GM13976 (cell line): ENCODE measurements at places on chromosomes 1 and 21.

DNA sequence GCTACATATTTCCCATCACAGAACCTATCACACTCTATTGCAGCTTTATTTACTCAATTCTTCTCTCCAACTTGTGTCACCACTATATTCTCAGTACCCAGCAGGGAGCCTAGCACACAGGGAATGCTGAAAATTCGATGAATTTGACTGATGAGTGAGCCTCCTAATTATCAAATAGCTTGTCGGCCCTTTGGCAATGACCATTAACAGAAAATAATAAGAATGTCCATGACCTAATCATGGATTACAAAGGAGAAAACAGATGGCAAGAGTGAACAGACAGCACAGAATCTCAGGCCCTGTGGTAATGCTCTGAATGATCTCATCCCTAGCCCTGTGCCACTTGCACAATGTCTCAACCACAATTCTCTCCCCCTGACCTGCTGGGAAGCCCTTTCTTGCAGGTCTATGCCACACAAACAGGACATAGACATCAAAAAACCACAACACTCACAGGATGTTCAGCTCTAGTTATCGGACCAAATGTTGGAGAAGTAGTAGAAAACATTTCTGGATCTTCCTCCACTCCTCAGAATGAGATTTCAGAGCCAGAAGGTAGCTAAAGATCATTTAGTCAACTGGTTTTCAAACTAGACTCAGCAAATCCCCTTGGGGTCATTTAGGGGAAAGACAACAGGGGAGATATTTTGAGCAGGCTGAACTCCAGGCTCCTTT is 68.4 kb downstream of the LUZP1 start:
- no peak for DNase-seq

- no peak for DNase-seq
Observed at GRCh38 chr1:6445062-6445763, 20.6 kb downstream of the ESPN start.

- DNase-seq = no peak
Observed at GRCh38 chr1:182051938-182052337, 9.6 kb downstream of the ZNF648 start.

DNA sequence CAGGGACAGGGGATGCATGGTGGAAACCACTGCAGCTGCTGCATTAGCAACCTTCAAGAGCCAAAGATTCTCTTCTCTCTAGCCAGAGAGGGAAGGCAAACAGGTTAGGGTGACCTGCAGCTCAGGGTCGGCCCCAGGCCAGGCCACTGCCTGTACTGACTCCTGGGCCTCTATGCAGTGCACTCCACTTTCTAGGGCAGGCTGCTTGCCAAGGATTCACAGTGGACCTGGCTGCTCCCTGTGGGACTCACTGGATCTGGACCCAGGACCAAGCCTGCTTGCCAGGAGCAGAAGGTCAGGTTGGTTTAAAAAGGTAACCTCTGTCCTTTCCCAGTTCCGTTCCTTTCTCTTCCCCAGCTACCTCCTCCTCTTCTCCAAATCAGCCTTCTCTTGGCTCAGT is 52.4 kb downstream of the HIVEP3 start:
- DNase-seq = no peak

DNA sequence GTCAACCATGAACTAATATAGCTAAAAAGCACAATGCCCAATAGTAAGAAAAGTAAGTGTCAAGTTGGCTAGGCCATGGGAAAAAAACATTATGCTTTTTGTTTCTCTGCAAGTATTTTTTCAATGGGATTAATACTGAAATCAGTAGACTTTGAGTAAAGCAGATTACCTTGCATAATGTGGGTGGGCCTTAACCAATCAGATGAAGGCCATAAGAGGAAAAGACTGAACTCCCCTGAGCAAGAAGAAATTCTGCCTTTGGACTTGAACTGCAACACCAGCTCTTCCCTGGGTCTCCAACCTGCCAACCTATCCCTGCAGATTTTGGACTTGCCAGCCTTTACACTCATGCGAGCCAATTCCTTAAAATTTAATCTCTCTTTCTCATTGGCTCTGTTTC is 6.4 kb upstream of the RSPO1 start:
- DNase-seq = no peak

DNA sequence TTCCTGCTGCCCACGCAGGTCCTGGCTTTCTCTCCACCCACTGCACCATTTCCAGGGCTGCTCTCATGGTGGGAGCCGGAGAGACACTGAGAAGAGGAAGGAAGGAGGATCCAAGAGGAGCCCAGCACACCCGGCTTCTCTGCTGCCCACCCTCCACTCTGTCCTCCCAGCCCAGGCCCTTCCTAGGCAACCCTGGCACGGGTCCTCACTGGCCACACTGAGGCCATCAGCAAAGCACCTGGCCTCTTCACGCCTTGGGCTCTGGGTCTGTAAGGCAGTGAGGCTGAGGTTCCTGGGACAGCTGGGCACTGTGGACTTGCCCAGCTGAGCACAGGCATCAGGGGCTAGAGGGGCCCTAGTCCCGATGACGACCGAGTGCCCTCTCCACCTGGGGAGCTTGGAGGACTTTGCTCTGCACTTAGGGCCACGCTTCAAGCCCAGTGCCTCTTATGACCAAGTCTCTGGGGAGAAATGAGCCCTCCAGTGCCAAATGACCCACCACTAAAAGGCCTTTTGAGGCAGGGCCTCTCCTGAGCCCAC is 43.1 kb downstream of the PDE9A start:
- DNase-seq = no peak

DNA sequence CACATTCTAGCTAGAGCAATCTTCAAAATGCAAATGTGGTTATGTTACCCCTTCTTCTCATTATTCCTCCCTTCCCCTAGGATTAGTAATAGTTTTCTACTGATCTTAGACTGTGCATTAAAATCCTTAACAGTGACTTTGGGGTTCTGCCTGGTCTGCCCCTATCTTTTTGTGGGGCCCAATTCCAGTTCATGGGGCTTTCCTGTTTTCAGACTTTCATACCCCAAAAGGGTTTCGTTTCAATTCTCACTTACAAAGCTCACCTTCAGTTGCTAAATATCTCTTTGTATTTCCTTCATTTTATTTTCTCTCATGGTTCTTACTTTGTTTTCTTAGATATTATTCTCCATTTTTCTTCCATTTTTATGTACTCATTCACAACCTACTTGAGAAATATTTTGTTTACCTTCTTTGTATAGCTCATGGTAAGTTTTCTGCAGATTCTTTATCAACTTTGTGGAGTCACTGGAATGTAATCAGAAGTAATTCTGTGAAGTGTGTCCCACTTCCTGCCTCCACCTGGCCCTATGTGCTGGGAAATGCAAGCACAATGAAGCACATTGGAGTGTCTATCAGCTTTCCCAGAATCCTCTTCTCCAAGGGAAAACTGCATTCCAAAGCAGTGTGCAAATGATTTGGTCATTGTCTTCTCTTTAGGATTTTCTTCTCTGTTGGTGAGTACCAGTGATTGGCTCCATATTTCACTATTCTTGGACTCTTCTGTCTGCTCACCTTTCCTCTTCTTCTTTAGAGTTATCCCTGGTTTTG is 350.2 kb downstream of the ZNF326 start:
- no peak for DNase-seq

GRCh38 chr1:21491488-21492355 is 17.5 kb upstream of the ALPL start:
- peak; percentile 3 for DNase-seq

- no peak for DNase-seq
Observed at GRCh38 chr1:186798960-186799688, 29.6 kb upstream of the PLA2G4A start.

- DNase-seq = no peak
Observed at GRCh38 chr1:219753914-219754313, 141.0 kb upstream of the ZC3H11B start.

DNA sequence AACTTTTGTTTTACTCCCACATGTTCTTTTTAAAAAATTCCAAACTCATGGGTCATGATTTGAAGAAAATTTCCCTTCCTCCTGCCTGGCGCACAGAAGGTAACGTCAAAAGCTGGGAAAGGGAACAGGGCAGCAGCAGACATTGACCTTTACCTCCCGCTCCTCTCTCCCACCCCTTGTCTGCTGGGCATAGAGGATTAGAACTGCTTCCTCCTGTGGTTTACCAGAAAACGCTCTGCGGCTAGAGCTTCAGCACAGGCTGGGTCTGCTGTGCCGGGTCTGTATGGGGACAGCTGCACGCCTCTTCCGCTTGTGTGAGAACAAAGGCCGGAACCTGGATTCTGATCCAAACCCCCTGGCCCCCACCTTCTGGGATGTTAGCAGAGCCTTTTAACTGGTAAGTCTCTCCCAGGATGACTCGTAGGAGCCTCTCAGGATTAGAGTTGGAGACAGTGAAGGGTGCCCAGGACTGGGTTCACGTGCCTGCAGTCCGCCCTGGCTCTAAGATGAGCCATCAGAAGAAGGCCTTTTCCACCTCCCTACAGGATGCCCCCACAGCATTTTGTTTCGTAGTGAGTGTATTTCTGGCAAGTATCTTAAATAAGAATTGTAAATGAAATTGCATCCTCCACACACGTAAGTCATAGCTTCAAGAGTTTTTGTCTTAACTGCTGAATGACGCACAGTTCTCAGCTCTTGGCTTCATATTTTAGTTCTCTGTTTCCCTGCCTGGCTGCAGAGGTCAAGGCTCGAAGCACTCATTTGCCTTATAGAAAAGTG is 5.2 kb downstream of the H6PD start:
- peak; percentile 69 for DNase-seq

- no peak for DNase-seq
Observed at GRCh38 chr1:26094677-26095383, 16.8 kb upstream of the PDIK1L start.

DNA sequence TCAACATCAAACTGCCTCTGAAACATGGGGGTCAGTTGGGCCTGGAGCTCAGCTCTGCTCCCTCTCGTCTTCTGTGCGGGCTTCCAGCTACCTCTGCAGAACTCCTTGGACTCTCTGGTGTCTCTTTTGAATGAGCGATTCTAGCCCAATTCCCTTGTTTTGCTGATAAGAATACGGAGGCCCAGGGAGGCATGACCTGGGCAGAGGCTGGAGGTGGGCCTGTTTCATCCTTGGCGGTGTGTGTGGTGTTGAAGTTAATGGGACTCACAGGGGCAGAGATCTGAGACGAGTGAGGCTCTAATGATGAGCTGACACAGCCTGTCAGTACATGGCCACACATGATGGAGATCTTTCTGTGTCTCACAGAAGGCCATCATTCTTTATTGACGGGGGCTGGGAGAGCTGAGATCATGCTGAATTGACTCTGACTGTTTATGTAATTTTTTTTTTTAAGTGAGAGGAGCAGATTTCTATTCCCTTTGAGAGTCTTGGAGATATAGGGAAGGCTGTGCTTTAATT is 134.5 kb downstream of the URB2 start:
- no peak for DNase-seq

- DNase-seq = no peak
Observed at GRCh38 chr1:224058303-224058702, 55.6 kb upstream of the FBXO28 start.

DNA sequence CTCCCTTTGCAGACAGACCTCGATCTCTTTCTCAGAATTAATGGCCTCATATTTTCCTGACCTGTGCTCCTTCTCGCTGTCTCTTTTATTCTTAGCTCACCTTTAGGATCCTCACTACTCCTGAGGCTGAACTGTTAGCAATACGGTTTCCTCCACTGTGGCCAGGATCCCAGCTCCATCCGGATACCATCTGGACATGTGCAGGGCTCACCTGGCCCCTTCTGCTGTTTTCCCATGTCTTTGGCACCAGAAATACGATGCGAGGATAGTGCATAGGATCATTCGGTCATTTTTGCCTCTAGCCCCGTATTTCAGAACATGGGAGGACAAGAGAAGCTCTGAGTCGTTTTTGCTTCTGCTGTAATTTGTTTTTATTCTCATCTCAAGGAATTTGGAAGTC is 108.5 kb upstream of the KIF26B start:
- no peak for DNase-seq

DNA sequence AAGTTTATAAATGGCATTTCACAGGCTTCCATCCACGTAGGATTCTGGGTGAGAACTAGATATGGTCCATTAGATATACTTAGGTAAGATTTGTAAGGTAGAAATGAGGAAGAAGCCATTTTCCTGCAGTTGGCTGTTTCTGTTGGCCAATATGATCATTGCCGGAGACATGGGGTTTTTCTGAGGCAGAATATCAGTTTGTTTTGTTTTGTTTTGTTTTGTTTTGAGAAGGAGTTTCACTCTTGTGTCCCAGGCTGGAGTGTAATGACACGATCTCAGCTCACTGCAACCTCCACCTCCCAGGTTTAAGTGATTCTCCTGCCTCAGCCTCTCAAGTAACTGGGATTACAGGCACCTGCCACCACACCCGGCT is 8.7 kb upstream of the EYA3 start:
- no peak for DNase-seq

- no peak for DNase-seq
Observed at GRCh38 chr1:6118415-6118814, 61.7 kb downstream of the CHD5 start.

- peak; percentile 76 for DNase-seq
Observed at GRCh38 chr1:9249534-9250410, 15.2 kb downstream of the H6PD start.

DNA sequence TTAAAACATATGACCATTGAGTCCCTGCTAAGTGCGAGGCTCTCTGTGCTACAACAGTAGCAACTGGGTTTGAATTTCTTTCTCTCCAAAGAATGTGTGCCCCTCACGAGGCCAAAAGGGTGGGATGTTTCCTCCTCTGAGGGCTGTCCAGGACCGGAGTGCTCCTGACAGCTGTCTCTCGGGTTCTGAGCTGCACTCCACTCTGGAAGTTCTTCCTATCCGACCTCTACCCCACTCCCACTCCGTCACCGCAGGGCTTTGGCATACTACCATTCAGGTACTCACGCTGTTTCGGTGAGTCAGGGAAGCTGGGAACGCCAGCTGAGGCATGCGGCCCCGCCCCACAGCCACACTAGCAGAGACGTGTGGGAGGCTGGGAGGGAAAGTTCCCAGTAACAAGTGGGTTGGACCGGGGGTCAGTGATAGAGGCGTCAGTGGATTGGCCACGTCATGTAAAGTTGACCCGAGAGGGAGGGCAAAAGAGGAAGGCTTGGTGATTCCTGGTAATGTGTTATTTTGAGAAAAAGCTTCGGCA is 705 bp upstream of the SLC50A1 start:
- DNase-seq = no peak

- no peak for DNase-seq
Observed at GRCh38 chr1:51504806-51505525, 14.1 kb downstream of the EPS15 start.
